A549 treated with Hydrocortisone at 1 μM for 4 hours (cell line): ENCODE measurements at places on chromosomes 12 and 14. TPM values are rescaled to one million over a fixed set of nuclear protein-coding genes. Genes with fewer than 3 reads are reported as not detected.

Gene LBHD2
- total RNA-seq, result 0.16 to 0.24 TPM in 2 of 5 replicates, not detected in the others

Gene PRORP
- total RNA-seq, result 33.6 to 42.9 TPM (median 35.5 TPM) in 5 replicates

Gene IRAK3
- 0.77 to 1.5 TPM (median 1.2 TPM) in 5 replicates for total RNA-seq

Gene PKP2
- 6.5 to 8.1 TPM (median 7.8 TPM) in 5 replicates for total RNA-seq

Gene ESPL1
- total RNA-seq, result 17.1 to 22.0 TPM (median 18.8 TPM) in 5 replicates

Gene PRPF39
- 16.0 to 23.9 TPM (median 19.8 TPM) in 5 replicates for total RNA-seq

Gene ERBB3
- 0.78 to 1.5 TPM (median 1.1 TPM) in 5 replicates for total RNA-seq

Gene JPH4
- total RNA-seq, result 0.06 to 0.10 TPM (median 0.08 TPM) in 5 replicates

Gene SERPINA10
- total RNA-seq, result 0.05 TPM in 1 of 5 replicates, not detected in the others

Gene PLEKHD1
- total RNA-seq, result 0.02 to 0.07 TPM (median 0.03 TPM) in 5 replicates

Gene SDR9C7
- 0.06 TPM in 1 of 5 replicates, not detected in the others for total RNA-seq

Gene COCH
- total RNA-seq, result 21.3 to 28.0 TPM (median 25.2 TPM) in 5 replicates

Gene KCNH5
- total RNA-seq, result 0.01 to 0.05 TPM (median 0.02 TPM) in 3 of 5 replicates, not detected in the others

Gene TAS2R31
- 0.10 to 0.22 TPM in 2 of 5 replicates, not detected in the others for total RNA-seq

Gene HOTAIR
- 0.13 to 0.48 TPM (median 0.17 TPM) in 5 replicates for total RNA-seq

Gene RNASE7
- 0.07 TPM in 1 of 5 replicates, not detected in the others for total RNA-seq

Gene CGRRF1
- 17.1 to 24.4 TPM (median 21.6 TPM) in 5 replicates for total RNA-seq

Gene FAIM2
- 0.02 TPM in 1 of 5 replicates, not detected in the others for total RNA-seq

Gene TCL1B
- total RNA-seq, result not detected in 5 replicates

Gene BEST3
- total RNA-seq, result 0.90 to 2.0 TPM (median 1.2 TPM) in 5 replicates

Gene AQP6
- total RNA-seq, result 0.13 TPM in 1 of 5 replicates, not detected in the others

Gene GPD1
- 0.13 to 0.38 TPM (median 0.18 TPM) in 5 replicates for total RNA-seq

Gene LRRC43
- 0.09 to 0.52 TPM (median 0.13 TPM) in 4 of 5 replicates, not detected in the other for total RNA-seq

Gene PUS7L
- 3.2 to 7.1 TPM (median 4.4 TPM) in 5 replicates for total RNA-seq

Gene SLC6A12
- total RNA-seq, result 0.68 to 1.3 TPM (median 0.85 TPM) in 5 replicates

Gene NACA
- 1,471 to 1,612 TPM (median 1,521 TPM) in 5 replicates for total RNA-seq

Gene TAS2R8
- total RNA-seq, result not detected in 5 replicates

Gene GPR132
- 0.49 to 0.64 TPM (median 0.51 TPM) in 5 replicates for total RNA-seq

Gene PRH2
- total RNA-seq, result 0.29 to 0.47 TPM in 2 of 5 replicates, not detected in the others

Gene SERPINA9
- total RNA-seq, result not detected in 5 replicates

Gene SMCO2
- 0.25 TPM in 1 of 5 replicates, not detected in the others for total RNA-seq

Gene KCNA5
- not detected in 5 replicates for total RNA-seq

Gene SLC25A3
- 742 to 791 TPM (median 770 TPM) in 5 replicates for total RNA-seq
